ENCODE measurements at places on chromosomes 5 and 9.

DNA sequence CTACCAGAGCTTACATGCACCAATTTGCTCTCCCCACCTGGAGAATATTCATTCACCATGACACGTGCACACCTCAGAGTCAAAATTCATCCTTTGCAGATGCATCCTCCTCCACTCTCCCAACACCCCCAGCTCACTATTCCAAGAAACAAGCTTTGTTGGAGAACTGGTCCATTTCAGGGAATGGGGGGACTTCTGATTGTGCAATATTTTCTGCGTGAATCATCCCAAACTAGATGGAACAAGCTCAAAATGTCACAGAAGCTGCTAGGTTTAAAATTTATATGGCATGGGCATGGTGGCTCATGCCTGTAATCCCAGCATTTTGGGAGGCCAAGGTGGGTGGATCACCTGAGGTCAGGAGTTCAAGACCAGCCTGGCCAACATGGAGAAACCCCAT is 3.6 kb downstream of the GLDC start:
- peaks cover 91% of the 10 kb centered on the region for H3K27me3 ChIP-seq
- no peak for DNase-seq
- peaks cover 3% of the 10 kb centered on the region for H3K36me3 ChIP-seq
- H3K4me1 ChIP-seq, result peaks cover 21% of the 10 kb centered on the region

- no peak overlapping the region for H3K4me3 ChIP-seq
- no peak overlapping the region for H3K27ac ChIP-seq
- no peaks in the 10 kb centered on the region for H3K36me3 ChIP-seq
- H3K27me3 ChIP-seq, result no peaks in the 10 kb centered on the region
- H3K4me1 ChIP-seq, result no peaks in the 10 kb centered on the region
- DNase-seq, result no peak
Measured at GRCh38 chr5:97844797-97845196, 661.8 kb upstream of the RIOK2 start.

DNA sequence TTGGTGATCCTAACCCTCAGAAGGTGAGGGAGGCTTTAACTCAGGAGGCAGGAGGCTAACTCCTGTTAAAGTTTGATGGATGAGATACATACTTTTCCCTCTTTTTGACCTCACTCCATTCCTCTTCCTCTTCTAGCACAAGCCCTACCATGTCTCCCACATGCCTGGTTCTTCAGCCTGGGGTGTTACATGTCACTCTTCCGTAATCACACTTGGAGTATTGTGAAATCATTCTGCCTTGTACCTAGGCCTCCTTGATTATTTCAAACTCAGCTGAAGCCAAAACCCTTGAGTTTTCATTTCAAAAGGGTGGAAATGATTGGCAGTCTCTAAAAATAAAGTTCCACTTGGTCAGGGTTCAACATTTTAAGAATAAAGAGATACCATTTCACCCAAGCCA is 1.8 kb downstream of the PLAC8L1 start:
- no peak overlapping the region for H3K27ac ChIP-seq
- H3K4me3 ChIP-seq, result no peak overlapping the region
- DNase-seq, result no peak
- H3K4me1 ChIP-seq, result no peaks in the 10 kb centered on the region
- H3K36me3 ChIP-seq, result no peaks in the 10 kb centered on the region

DNA sequence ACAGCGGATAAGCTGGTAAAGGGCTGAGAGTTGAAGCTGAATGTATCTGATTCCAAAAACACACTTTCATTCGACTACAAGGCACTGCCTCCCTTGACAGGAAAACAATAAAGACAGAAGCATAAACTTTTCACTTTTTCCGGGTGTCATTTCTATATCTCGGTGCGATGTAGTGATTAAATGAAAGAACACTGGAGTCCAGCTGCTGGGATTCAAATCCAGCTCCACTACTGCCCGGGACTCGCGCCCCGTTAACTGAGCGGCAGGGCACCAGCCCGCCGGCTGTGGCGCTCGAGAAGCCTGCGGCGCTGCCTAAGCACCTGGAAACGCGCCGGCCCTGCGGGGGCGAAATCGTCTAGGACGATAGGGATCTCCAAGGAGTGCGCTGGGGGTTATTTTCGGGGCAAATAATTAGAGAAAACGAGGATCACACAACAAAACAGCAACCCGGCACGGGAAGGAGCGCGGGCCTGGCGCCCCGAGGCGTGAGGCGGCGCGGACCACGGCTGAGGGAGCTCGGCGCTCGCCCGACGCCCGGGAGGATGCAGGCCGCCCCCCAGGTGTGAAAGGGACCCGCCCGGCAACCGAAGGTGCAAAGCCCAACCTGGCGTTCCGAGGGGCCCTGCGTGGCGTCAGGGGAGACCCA is 837 bp downstream of the UIMC1 start:
- H3K27me3 ChIP-seq, result no peaks in the 10 kb centered on the region
- H3K36me3 ChIP-seq, result peaks cover 15% of the 10 kb centered on the region
- peak; percentile 27 for DNase-seq
- peaks cover 29% of the 10 kb centered on the region for H3K4me1 ChIP-seq
- peak overlapping the region; percentile 96 for H3K27ac ChIP-seq
- peak overlapping the region; percentile 94 for H3K4me3 ChIP-seq

GRCh38 chr9:90343991-90344390 is 298.6 kb downstream of the DIRAS2 start:
- H3K36me3 ChIP-seq, result no peaks in the 10 kb centered on the region
- peaks cover 32% of the 10 kb centered on the region for H3K27me3 ChIP-seq
- no peak overlapping the region for H3K27ac ChIP-seq
- no peak for DNase-seq
- H3K4me1 ChIP-seq, result no peaks in the 10 kb centered on the region
- no peak overlapping the region for H3K4me3 ChIP-seq

DNA sequence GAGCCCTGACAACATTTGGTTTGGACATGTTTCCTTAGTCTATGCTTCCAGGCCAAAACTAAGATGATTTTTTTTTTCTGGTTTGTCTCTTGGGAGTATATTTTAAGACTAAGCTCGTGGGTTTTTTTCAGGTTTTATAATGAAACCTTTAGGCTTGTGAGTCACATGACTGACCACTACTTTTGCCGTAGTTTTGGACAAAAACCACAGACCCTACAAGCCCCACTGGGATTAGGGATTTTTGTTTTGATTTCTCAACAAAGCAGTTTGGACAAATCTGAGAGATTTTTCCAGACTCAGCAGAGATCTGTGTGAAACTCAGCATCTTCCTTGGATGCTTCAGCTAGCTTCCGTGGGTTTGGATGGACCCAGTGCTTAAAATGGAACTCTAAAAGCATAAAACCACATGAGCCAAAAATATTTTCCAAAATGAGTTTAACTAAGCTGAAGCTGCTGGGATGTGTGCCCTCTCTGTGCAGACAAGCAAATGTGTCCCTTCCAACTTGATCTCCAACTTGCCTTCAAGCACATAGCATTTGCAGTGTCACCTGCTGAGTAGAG is 70.3 kb upstream of the SMIM15 start:
- H3K27ac ChIP-seq, result no peak overlapping the region
- no peaks in the 10 kb centered on the region for H3K36me3 ChIP-seq
- H3K27me3 ChIP-seq, result peaks cover 12% of the 10 kb centered on the region
- no peak for DNase-seq

GRCh38 chr9:118336250-118336942 is 632.2 kb downstream of the TLR4 start:
- no peaks in the 10 kb centered on the region for H3K4me1 ChIP-seq
- H3K36me3 ChIP-seq, result no peaks in the 10 kb centered on the region
- H3K27ac ChIP-seq, result no peak overlapping the region
- H3K27me3 ChIP-seq, result no peaks in the 10 kb centered on the region
- DNase-seq, result no peak
- H3K4me3 ChIP-seq, result no peak overlapping the region

GRCh38 chr5:106940986-106941385 is 729.8 kb downstream of the EFNA5 start:
- H3K4me3 ChIP-seq, result no peak overlapping the region
- H3K27me3 ChIP-seq, result peaks cover 22% of the 10 kb centered on the region
- DNase-seq, result no peak

DNA sequence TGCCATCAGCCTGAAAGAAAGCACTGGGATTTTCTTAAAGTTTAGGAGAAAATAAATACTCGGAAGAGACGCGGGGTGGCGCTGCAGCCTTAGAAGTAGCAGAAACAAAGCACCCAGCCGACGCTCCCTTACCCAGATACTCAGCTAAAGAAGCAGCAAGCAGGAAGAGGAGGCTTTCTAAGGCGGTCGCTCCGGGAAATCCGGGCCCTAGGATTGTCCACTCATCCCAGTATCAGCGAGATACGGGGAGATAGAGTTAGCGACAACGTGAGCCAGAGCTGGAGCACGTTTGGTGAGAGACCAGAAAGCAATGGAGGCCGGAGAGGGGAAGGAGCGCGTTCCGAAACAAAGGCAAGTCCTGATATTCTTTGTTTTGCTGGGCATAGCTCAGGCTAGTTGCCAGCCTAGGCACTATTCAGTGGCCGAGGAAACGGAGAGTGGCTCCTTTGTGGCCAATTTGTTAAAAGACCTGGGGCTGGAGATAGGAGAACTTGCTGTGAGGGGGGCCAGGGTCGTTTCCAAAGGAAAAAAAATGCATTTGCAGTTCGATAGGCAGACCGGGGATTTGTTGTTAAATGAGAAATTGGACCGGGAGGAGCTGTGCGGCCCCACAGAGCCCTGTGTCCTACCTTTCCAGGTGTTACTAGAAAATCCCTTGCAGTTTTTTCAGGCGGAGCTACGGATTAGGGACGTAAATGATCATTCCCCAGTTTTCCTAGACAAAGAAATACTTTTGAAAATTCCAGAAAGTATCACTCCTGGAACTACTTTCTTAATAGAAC is at the start of gene PCDHB2:
Gene PCDHB2 (plus strand): TSS at position 135 of the 782 bp plus-strand sequence. CDS start 176 bp downstream, at position 311.
- H3K27ac ChIP-seq, result peak within 1 kb of the TSS; percentile 24
- DNase-seq, result no peak
- no peaks in the 10 kb centered on the region for H3K4me1 ChIP-seq
- peaks cover 2% of the 10 kb centered on the region for H3K36me3 ChIP-seq

- no peaks in the 10 kb centered on the region for H3K27me3 ChIP-seq
- no peak overlapping the region for H3K27ac ChIP-seq
- H3K4me1 ChIP-seq, result no peaks in the 10 kb centered on the region
Measured at GRCh38 chr9:15670894-15671293, 118.1 kb downstream of the CCDC171 start.

- peaks cover 8% of the 10 kb centered on the region for H3K36me3 ChIP-seq
- H3K27me3 ChIP-seq, result no peaks in the 10 kb centered on the region
- H3K4me1 ChIP-seq, result peaks cover 31% of the 10 kb centered on the region
- peak overlapping the region; percentile 99 for H3K27ac ChIP-seq
- no peak for DNase-seq
Measured at GRCh38 chr5:71587766-71588532, 809 bp downstream of the MCCC2 start.

GRCh38 chr5:119745976-119746375 is 116.6 kb downstream of the FAM170A start:
- DNase-seq, result no peak
- no peak overlapping the region for H3K4me3 ChIP-seq
- H3K4me1 ChIP-seq, result no peaks in the 10 kb centered on the region
- no peak overlapping the region for H3K27ac ChIP-seq
- H3K36me3 ChIP-seq, result no peaks in the 10 kb centered on the region

DNA sequence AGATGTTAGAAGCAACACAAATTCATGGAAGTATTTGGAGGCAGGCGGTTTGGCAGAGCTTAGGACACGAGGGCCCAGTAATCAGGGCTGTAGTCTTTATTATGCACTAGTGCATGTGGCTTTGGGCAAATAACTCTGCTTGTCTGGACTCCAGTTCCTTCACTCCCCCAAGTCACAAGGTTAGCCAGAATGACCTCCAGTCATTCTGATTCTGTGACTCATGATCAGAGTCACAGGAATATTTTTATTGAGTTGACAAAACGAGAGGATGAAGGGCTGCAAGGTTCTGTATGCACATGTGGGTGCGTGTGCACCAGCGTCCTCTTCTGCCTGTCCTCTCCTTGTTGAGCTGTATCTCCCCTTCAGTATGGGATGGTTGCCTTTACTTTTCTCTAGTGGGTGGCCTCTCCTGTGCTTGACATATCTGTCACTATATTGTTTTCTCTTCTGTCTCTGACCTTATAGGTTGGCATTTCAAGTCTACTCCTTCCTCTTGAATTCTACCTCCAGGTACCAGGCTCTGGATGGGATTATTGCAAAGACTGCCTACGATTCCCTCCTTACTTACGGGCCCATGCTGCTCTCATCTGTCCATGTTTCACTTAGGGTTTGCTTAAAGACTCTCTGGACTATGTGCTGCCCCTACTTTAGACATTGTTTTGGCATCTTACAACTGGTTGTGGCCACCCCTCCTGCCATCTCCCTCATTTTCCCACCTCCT is 94.6 kb downstream of the KDM4C start:
- H3K27ac ChIP-seq, result peak overlapping the region; percentile 1
- no peaks in the 10 kb centered on the region for H3K27me3 ChIP-seq
- peaks cover 26% of the 10 kb centered on the region for H3K36me3 ChIP-seq
- peaks cover 32% of the 10 kb centered on the region for H3K4me1 ChIP-seq
